ENCODE measurements at places on chromosomes 4 and X.

DNA sequence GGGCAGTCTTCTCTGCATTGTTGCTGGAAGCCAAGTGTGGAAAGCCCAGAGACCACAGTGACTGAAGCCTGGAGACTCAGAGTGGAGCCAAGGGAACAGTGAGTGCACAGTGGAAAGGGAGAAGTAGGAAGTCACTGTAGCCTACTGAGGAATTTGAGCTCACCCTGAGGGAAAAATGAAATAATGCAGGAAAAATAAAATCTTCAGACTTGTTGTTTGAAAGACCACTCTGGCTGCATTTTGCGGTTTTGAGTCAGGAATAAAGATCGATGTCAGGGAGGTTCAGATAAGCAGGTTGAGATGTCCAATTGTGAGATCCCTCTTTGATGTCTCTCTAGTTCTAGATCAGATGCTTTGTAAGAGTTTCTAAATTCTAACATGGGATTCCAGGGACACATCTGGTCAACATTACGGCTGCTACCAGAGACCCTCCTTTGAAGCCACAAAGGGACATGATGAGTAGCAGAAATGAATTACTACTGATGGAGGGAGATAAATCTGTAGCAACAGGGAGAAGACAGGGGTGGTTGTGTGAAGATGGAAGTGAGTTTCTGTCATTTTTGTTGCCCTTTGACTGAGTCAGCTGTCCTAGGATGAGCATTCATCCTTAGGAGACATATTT lies 8.4 kb downstream of the ADH4 start:
- DNase-seq = no peak

DNA sequence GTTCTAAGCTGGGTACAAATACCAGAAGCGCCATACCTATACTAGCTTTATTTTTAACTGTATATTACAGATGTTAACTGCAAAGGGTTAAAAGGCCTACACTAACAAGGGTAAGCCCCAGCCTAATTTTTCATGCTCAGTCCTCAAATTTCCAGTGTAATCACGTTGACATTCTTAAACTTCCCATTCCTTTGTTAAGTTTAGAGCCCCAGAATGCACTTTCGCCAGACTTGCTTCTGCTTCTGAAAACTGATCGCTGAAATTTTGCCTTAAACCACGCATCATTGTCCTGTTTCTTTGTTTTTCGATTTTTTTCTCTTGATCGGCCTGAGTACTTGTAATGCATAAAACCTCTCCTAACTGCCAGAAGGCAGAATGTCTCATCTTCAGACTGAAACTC lies 2141.9 kb upstream of the AGA start:
- no peak for DNase-seq

GRCh38 chr4:38106311-38106710 lies 146.1 kb downstream of the PTTG2 start:
- no peak for DNase-seq

GRCh38 chr4:160182727-160183126 lies 1079.8 kb downstream of the RAPGEF2 start:
- no peak for DNase-seq

- no peak for DNase-seq
Observed at GRCh38 chr4:132593717-132594400, 555.2 kb upstream of the PCDH10 start.

- no peak for DNase-seq
Observed at GRCh38 chrX:88135735-88136134, 611.3 kb upstream of the CPXCR1 start.

DNA sequence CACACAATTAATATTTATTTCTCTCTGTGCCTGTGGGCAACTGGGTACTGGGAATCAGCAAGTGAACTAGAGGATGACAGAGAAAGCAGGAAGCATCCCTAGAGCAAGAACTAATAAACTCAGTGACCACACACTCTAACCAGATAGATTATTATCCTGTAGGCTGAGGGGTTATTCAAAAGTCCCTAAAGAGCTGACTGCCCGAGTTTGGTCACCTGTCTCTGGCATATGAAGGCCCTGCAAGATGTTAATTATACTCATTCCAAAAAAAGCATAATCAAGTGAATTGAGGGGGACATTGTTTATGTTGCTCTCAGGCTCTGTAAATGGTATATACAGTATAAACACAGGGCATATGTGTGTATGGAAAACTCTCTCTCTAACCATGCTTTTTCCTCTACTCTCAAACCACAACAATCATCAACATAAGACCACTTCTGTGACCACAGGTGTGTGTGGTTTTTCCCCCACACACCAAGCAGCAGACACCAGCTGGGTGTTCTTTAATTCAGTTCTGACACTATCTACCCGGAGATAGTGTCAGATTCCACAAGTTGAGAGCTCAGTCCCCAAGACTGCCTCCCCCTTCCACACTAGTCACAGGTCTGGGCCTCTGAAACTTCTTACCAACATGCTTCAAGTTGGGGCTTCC lies 6.2 kb upstream of the HPSE start:
- DNase-seq = no peak

DNA sequence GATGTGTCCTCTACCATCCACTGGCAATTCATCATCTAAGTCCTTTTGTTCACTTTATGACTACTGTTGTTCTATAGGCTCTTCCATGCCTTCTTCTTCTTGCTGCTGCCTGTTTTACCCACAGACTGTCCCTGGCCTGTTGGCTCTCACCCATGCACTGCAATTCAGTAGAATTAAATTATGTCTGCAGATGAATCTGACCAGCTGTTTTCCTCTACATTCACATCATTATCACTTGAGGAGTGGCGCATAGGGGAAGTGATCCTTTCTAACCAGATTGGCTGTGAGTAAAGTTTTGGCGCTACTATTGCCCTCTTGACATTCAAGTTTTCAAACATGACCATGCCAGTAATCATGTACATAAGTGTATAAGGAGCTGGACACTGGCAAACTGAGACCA lies 91.7 kb downstream of the FRMPD4 start:
- DNase-seq = no peak

DNA sequence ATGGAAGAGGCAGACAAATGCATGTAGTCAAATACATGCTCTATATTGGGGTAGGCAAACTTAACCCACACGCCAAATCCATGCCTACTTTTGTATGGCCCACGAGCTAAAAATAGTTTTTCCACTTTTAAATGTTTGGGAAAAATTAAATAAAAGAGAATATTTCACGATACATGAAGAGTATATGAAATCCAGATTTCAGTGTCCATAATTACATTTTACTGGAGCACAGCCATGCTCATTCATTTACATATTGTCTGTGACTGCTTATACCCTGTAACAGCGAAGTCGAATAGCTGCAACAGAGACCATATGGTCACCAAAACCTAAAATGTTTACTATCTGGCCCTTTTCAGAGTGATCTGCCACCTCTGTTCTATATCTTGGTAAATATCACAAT lies 257.4 kb upstream of the NOCT start:
- no peak for DNase-seq

GRCh38 chr4:117334451-117335188 lies 249.2 kb upstream of the TRAM1L1 start:
- DNase-seq = no peak

All from AG08396 (cell line).